ENCODE measurements at places on chromosomes 1 and 21.

DNA sequence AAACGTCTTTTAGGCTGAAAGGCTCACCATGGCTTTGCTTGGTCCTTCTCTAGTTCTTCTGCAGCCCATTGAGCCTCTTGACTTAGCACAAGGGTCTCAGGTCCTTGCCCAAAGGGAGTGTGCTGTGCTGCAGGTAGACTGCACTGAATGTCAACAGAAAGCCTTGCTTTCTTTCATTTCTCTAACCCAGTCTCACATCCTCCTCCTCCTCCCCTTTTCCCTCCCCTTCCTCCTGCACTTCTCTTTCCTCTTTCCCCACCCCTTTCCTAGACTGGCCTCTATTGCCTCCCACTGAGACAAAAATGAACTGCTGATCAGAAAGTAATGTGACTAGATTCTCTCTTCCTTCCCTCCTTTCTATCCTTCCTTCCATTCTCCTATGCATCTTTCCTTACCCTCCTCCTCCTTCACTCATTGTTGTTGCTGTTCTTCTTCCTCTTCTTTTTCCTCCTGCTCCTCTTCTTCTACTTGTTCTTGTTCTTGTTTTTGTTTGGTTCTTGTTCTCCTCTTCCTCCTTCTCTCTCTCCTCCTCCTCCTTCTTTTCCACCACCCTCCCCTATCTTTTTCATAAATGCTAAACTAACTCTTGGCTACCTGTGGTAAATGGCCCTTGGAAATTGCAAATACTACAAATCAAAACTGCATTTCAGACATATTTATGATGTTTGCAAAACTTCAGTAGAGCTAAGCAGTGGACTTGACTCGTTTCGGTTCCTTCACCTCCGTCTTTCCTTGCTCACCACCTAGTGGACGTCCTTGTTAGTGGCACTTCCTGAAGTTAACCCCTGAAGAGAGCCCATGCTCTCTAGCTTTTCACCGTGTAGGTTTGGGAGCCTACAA is at the start of gene SELL:
TSS of gene SELL (minus strand) at position 152 of the 840 bp plus-strand sequence. CDS start at position 30, 122 bp downstream.
- DNase-seq, result peak; percentile 88

DNA sequence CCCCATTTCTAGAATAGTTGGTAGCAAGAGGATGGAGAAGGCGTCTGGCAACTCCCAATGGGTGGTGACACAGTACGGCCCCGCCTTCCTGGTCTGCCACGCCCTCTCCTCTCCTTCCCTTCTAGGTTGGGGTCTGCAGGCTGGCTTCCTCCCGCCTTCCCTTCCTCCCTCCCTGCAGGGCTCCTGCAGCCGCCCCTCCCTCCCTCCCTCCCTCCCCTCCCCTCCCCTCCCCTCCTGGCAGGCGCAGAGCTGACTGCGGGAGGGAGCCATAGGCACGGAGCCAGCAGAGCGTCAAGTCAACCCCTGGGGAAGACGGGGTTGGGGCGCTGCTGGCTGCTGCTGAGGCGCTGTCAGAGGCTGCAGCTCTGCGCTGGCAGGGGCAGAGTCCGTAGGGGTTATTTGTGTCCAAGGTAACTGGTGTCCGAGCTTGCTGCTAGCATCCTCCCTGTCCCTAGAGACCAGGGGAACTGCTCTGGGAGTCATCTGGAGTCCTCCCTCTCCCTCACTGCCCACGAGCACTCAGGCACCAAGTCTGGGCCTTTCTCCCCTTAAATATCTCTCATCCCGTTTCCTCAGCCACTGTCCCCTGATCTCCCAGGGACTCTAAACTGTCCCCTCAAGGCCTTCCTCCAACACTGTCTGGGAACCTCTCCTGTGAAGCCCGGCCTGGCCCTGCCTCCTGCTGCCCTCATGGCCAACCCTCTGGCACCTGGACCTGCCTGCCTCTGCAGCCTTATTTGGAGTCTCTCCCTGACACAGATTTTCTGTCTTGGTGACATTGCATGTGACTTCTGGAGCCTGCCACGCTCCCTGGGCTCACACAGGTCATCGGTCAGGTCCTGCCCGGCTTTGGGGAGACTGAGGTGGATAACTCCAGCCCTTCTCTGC is 57.4 kb upstream of the ACOT11 start:
- DNase-seq, result no peak

DNA sequence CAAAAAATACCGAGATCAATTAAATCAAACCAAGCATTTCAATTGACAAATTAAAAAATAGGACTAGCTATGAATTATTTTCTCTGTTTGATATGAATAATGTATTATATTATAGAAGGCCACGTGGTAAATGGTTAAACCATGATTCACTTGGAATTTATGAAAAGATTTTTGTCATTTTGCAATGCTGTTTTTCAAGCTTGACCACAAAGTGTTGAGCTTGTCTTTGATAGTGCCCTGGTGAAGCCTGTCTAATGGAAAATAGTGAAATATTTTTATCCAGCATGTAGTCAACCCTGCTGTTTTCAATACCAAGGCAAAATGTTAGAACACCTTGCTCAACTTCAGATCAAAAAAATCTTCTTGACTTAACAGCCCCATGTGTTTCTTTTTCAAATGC is 288.0 kb upstream of the PRMT6 start:
- peak; percentile 40 for DNase-seq

GRCh38 chr1:59831529-59831928 is 16.8 kb downstream of the HOOK1 start:
- no peak for DNase-seq

DNA sequence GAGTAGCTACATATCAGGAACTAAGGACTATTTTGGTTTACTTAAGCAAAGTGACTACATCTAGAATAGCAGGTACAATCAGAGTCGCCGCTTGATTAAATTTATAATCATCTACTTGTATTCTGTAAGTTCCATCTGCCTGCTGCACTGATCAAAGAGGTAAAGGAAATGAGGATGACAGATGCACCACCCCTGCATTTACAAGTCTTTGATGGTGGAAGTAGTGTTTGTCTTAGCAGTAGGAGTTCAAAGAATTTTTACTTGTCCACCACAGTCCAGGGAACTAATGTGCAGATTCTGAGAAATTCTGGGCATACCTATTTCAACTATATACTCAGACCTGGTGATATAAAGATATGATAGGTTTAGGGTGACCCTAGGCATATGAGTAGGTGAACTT is 184.1 kb upstream of the IVNS1ABP start:
- DNase-seq, result no peak

DNA sequence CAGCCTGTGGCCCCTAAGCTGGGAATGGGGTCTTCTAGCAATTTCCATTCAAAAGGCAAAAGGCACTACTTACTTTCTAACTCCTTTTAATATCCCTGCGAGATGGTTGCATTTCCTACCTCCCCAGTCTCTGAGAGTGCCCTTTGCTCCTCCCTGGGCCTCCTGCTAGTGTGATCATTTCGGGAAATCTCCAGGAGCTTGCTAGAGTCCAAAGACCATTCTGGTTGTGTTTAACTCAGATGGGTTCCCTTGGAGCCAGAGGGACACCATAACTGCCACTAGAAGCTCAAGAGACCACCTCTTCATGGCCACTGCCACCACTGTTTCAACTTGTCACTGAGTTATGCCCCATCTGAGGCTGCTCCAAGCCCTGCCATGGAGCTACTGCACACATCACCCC is 34.4 kb upstream of the CYP4B1 start:
- no peak for DNase-seq

DNA sequence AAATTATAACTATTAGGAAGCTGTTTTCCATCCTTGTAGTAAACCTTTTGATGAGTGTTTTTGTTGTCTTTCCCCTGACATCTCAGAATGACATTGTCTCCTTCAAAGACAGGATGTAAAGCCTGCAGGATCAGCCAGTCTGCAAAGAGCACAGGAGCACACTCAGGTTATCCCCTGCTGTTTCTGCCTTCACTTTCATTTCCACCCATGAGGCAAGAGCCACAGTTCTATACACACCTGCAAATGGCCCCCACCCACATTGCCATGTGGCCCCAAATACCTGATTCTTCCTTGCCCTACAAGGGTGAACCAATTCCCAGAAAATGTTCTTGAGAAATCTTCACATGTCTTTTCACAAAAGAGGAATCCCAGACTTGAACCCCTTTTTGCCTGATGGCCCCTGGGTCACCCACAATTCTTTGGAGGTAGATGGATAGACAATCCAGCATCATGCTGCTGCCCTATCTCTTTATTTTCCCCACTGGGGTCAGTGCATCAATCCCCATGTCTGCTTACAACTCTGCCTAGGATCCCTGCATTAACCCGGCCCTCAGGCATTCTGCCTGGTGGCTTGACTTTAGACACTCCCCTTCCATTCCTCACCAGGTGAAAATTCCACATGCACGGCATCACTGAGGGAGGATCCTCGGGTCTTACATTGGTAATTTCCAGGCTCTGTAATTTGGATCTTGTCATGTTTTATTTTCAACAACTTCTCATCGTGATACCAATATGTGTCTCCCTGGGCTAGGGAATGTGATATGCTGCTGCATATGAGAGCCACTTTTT is 2.6 kb downstream of the FCRL3 start:
- no peak for DNase-seq

GRCh38 chr1:234925440-234926263 is 203.0 kb downstream of the TOMM20 start:
- peak; percentile 97 for DNase-seq

- no peak for DNase-seq
These were observed 12.1 kb downstream of the THRAP3 start for GRCh38 chr1:36236302-36236701.

DNA sequence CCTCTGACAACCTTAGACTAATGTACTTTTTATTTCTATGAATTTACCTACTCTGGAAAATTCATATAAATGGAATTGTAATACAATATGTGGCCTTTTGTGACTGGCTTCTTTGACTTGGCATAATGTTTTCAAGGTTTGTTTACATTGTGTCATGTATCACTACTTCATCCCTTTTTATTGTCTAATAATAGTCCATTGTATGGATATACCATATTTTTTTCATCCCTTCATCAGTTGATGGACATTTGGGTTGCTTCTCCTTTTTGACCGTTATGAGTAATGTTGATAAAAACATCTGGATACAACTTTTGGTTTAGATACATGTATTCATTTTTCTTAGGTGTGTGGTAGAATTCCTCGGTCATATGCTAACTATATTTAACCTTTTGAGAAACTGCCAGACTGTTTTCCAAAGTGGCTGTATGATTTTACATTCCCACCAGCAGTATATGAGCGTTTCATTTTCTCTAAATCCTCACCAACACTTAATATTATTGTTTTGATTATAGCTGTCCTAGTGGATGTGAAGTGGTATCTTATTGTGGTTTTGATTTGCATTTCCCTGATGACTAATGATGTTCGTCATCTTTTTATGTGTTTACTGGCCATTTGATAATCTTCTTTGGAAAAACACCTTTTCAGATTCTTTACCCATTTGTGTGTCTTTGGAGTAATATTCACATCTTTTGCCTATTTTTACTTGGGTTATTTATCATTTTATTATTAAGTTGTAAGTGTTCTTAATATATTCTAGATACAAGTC is 3.5 kb downstream of the RO60 start:
- DNase-seq, result no peak

DNA sequence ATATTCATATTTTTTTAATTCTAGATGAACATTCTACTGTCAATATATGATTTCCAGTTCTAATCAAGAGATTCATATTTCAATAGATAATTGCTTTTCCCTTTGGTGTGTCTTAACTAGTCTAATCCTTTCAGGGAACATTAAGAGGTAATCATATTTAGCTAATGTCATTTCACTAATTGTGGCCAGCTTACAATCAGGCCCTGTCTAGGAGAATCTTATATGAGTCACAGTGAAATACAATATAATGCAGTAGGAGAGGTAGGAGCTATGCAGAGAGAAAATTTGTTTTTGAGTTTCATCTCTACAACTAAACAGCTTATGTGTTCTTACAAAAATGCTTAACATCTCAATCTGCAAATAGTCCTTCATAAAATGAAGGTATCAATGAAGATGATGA is 85.9 kb downstream of the DPYD start:
- DNase-seq, result no peak

All from cardiac fibroblast (primary cell).